Right ventricle myocardium superior (tissue), 1 donor: ENCODE measurements at places on chromosomes 12 and 14. TPM values are rescaled to one million over a fixed set of nuclear protein-coding genes. Genes with fewer than 3 reads are reported as not detected.

DNA sequence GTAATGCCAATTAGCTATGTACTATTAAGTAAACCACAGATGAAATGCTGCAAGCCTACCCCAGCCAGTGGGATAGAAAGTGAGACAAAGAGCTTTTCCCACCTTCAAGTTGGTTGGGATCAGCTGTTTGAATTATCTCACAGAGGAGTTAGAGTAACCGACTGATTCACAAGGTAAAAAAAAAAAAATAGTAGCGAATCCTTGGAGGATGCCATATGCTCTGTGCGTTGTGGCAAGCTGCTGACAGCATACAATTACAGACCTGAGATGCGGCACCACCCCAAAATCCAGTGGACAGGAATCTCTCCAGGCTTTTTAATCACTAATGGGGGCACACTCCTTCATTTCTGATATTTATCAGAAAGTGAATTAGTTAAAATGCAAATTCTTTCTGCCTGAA is 157.0 kb upstream of the RMST start:
- DNase-seq: no peak

The OR6C74 gene
- total RNA-seq: not detected

The EPS8 gene
- total RNA-seq: 17.5 TPM

The RNFT2 gene
- 0.62 TPM for total RNA-seq

The DCAF11 gene
- total RNA-seq: 81.7 TPM
